Osteoblast (primary cell): ENCODE measurements at places on chromosomes 4 and X. TPM values are rescaled to one million over a fixed set of nuclear protein-coding genes. Genes with fewer than 3 reads are reported as not detected.

GRCh38 chr4:37464373-37465128 is 220.0 kb downstream of the NWD2 start:
- no peak for DNase-seq

GRCh38 chrX:45479196-45479834 is 278.6 kb upstream of the DIPK2B start:
- DNase-seq: no peak

DNA sequence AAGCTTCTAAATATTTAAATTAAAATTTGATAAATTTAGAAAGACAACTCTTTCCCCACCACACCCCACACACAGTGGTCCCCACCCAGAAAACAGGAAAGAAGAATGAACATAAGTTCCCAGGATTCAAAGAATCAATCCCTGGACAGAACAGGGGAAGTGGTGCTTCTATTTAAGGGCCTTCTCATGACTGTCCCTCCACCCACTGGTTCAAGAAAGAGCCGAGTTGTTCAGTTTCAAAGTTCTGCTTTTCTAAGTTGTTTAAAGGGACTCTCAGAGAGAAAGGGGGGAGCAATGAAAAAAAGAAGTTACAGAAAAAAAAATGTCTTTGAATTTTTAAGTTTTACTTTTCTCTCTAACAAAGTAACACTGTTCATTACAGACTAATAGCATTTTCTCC is 195.8 kb downstream of the PDGFC start:
- no peak for DNase-seq

OSTC gene
- total RNA-seq: 256 and 312 TPM in 2 replicates

DNA sequence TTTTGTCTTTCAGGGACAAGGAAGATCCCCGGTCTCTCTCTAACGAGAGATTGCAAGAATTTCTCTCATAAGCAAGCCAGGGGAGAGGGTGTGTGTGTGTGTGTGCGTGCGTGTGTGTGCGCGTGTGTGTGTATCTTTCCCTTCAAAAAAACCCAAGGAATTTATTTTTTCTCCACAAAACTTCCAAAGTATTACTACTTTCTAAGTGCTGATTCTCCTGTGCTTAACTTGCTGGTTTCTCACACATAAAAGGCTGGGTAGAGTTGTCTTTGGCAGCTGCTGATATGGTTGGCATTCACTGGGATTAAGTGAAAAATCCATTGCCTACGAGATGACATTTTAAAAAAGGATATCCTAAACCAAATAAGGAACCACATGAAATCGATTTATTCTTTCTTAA is 435.7 kb downstream of the RAPGEF2 start:
- DNase-seq: no peak

ZAR1 gene
- total RNA-seq: not detected in 2 replicates

- no peak for DNase-seq
Measured at GRCh38 chr4:113006632-113007031, 42.8 kb upstream of the ANK2 start.

RBM46 gene
- not detected in 2 replicates for total RNA-seq

DNA sequence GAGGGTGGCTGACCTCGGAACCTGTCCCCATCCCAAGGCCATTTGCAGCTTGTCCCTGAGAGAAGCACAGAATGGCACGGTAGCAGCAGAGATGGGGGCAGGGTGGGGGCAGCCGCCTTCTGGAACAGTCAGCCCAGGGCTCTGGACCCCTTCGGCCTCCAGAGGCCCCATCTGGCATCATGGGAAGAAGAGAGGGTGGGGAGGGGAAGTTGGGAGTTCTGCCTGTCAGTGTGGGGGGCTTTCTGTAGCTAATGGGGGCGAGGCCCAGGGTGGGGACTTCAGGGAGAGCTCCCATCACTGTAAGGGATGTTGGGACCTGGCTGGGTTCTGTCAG is 62.9 kb upstream of the ADRA2C start:
- DNase-seq: no peak

- peak; percentile 68 for DNase-seq
Measured at GRCh38 chr4:168631241-168632162, 134.7 kb downstream of the PALLD start.

GRID2 gene
- total RNA-seq: not detected in 2 replicates

FAM9C gene
- total RNA-seq: under 0.01 TPM in 1 of 2 replicates, not detected in the other

LRAT gene
- total RNA-seq: not detected in 2 replicates

GRCh38 chr4:26322346-26322745 is 1.5 kb downstream of the RBPJ start:
- DNase-seq: peak; percentile 84

TMSB15B gene
- 3.8 and 4.0 TPM in 2 replicates for total RNA-seq
